ENCODE measurements at places on chromosomes 12 and 14.

DNA sequence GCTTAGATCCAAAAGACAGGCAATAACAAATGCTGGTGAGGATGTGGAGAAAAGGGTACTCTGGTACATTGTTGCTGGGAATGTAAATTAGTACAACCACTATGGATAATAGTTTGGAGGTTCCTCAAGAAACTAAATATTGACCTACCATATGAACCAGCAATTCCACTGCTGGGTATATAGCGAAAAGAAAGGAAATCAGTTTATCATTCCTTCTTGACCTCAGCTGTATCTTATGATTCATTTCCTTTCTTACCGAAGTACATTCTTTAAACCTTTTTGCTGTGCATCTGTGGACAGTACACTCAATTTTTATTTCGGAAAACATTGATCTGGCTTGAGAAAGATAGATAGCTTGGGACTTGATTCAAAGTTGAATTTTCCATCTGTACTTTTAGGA is 183.2 kb upstream of the LRFN5 start:
- no peak for DNase-seq

GRCh38 chr12:71455028-71455737 is 15.6 kb downstream of the LGR5 start:
- no peak for DNase-seq

GRCh38 chr14:30681752-30682355 is 59.7 kb downstream of the SCFD1 start:
- DNase-seq: no peak

DNA sequence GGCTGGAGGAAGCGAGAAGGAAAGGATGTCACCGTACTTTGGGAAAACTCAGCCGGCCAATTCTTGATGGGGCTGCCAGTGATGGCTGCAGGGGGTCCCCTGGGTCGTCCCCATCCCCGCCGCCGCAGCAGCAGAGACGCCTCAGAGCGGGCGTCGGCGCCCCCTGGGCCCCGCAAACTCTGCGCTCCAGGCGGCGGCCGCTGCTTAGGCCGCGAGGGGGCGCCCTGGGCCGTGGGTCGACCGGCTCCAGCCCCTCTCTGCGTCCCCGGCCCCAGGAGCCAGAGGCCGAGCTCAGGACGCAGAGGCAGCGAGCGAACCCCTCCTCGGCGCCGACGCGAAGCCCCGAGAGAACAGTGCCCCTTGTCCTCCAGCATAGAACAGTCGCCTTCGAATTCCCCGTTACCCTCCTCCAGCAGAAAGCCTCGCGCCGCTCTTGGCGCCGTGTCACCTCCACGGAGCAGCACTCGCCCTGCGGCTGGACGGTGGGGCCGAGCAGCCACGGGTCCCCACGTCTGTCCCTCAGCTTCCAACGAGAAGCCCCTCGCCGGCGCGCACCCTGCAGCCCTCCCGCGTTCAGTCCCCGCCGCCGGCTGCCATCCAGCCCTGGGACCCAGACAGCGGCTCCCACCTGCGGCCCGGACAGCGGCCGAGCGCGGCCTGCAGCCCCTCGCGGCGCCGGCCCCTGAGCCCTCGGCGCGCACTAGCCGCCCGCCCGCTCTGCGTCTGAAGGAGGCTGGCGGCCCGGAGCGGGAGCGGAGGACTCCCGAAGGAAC is 106.6 kb downstream of the PRICKLE1 start:
- no peak for DNase-seq

GRCh38 chr14:90418053-90418452 is 21.2 kb downstream of the CALM1 start:
- DNase-seq: no peak

DNA sequence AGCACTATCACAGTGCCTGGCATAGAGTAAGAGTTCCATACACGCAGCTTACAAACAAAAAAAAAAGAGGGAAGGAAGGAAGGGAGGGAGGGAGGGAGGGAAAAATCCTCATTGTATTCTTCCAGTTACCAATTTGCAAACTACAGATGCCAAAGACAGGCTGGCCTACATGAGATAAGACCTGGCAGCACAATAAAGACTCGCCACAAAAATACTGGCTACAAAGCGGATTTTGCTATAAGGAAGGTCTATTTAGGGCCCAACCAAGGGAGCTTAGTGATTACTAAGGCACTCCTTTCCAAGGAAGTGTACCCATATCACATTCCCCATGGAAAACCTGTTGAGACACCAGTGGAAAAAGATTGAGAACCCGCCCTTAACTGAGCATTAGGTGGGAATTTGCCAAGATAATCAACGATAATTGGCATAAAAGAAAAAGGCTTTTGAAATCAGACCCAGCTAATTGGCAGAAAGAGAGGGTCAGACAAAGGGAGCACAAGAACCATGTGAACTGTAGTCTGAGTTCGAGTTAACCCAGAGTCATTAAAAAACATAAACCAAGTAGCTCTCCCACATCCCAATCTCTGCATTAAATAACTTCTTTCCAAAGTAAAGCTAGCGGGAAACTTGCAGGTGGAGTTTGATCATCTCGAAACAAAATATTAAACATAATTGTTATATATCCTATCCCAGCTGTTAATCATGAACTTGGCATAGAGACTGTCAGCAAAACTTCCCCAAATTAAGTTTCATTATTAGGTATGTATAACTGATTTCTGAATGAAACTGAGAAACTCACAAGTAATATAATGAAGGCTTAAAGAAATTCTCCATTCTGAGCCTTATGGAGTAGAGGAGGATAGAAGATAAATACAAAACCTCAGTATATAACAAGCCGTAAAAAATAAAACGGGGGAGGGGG is 50.1 kb downstream of the PHLDA1 start:
- no peak for DNase-seq

DNA sequence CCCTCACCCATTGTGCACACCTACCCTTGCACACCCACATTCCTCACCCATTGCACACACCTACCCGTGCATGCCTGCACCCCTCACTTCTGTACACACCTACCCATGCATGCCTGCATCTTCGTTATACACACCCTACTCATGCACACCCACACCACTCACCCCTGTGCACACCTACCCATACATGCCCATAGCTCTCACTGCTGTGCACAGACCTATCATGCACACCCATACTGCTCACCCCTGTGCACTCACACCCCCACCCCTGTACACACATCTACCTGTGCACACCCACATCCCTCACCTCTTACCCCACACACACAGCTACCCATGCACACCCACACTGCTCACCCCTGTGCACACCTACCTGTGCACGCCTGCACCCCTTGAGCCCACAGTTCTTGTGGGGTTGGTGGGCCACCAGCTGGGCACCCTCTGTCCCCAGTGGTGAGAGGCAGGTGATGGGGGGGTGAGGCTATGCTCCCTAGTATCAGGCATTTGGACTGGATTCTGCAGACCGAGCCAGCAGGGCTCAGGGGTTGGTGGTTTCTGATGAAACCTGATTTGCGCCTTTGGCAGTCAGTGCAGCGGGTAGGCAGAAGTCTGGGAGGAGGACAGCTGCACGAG is 15.6 kb downstream of the CEP170B start:
- no peak for DNase-seq

Data from esophagus squamous epithelium (tissue), 5 donors.